ENCODE measurements at places on chromosomes 7 and 10.
A peak's percentile ranks its signal among the peaks of the same experiment; 100 is the strongest.

DNA sequence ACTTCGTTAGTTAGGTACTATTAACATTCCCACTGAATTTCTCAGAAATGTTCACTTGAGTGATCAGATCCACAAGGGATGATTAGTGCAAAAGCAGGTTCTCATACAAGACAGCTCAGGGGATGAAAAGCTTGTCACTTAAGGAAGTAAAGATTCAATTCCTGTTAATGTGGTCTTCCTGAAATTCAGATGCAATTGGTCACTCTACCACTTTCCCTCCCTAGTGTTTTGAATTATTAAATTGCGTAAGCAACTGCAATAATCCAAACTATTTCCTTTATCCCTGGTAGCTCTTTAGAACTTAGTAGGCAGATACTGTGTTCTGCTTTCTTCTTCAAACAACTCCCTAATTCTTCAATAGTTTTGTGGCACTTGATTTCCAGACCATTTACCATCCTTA lies 121.4 kb downstream of the MAGI2 start:
- DNase-seq, result no peak

DNA sequence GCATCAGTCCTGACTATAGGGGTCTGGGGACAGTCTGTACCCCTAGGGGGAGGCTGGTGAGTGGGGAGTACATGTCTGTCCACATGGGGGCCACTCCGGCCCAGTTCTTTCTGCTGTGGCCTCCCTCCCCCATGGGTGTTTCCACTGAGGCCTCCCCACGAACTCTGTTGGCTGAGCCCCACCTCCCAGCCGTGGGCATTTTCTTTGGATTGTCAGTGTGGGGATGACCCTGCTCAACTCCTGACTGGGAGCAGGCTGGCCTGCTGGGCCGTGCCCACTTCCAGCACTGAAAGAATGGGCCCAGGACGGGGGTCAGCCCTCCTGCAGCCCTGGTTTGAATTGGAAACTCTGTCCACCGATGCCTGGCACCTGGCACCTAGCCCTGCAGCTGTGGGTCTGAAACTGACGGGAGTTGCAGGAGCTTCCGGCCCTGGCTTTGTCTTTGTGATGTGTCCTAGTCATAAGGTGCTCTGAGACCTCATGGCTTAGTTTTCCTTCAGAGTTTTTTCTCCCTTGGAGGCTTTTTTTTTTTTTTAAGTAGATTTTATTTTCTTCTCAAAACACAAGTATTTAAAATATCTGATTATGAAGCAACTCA lies 46.5 kb downstream of the LHPP start:
- no peak for DNase-seq

DNA sequence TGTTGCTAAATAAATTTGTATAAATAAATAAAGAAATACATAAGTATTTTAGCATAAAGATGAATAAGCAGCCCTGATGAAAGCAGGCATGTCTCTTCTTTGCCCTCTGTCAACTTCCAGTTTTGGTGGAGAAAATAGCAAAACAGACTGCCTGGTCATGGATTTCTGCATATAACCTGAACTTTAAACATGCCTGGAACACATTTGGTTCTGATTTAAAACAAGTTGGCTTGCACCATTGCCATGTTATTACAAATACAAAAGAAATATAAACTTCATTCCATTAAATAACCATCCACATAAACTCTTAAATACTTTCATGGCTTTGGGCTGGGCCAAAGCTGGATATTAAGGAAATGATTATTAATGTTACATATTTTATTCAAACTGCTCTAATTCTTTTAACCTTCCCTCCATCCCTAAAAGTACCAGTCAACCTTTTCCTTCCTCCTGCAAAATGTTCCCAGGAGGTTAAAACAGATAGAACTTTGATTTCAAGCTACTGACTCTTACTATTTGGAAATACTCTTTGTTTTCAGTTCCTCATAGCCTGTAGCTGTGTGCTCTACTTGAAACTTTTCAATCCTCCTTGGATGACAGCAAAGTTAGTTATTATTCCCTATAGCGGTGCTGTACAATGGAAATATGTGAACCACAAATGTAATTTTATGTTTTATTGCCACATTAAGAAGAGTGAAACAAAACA lies 96.3 kb downstream of the BICC1 start:
- peak; percentile 30 for DNase-seq

DNA sequence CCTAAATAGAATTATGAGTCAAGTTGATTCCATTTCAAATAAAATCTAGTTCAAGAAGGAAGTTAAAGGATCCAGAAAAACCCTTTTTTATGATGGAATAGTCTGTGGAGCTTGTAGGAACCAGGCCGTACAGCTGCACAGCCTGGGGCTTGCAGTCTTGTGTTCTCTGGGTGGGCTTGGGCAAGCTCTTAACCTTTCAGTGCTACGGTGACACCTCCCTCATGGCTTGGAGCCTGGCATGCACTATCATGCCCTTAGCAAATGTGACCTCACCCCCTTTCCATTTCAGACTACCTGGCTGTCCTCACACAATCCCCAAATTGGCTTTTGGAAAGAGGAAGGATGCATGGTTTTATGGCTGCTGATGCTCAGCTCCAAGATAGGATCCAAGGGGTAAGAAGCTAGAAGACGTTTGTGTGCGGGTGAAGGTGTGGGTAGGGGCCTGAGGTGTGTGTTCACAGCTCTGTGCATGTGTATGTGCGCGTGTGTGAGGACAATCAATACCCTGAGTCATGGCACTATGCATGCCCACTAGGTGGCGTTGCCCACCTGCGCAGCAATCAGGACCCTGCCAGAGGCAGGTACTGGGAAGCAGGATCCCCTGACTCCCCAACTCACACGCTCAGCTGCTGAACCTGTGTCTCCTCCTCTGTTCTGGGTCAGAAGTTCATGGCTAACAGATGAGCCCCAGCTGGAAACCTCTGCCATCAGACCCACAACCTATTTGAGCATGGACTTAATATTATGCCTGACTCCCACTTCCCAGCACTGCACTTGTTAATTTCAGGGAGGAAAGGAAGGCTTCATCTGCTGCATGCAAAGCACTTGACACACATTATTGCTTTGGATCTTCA lies 113.4 kb downstream of the PTPN20 start:
- DNase-seq, result peak; percentile 62

GRCh38 chr10:32232378-32232777 lies 114.6 kb downstream of the EPC1 start:
- no peak for DNase-seq

- DNase-seq, result peak; percentile 98
These were observed 93.6 kb upstream of the COL1A2 start for GRCh38 chr7:94301024-94301586.

- peak; percentile 43 for DNase-seq
These were observed 126.7 kb upstream of the PRSS58 start for GRCh38 chr7:142384493-142384922.

GRCh38 chr10:5603848-5604170 lies 62.6 kb downstream of the ASB13 start:
- no peak for DNase-seq

DNA sequence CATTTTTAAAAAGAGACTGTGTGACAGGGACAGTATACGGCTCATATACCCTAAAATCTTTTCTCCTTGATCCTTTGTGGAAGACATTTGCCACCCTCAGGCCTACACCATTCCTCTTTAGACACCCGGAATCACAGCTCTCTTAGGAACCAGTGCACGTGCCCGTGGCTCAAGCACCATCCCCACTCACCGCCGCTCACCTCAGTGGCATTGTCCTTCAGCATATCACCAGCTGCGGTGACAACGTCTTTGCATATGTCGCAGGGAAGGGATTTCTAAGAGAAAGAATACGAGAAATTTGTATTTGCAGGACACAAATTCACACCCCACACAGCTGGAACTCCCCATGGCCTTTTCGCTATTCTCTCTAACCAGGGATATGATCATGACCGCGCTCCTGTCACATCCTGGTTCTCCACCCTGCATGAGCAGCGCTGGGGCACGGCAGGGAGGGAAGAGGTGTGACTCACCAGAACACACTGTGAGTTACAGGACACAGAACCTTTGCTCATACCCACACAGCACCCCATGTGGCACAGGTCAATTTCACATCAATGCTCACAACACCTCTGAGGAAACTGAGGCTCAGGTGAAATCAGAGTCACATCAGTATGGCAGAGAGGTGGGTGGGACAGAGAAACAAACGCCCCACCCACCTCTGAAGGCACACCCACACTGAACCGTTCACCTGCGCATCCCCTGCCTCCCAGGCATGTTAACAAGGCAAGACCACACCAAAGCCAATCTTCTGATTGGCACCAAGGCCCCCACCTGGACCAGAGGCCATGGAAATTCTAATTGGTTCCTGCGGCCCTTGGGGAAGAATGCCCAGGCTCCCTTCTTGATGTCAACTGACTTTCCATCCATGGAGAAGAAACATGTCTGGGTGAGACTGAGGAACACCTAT lies 19.2 kb downstream of the PSAP start:
- peak; percentile 54 for DNase-seq

DNA sequence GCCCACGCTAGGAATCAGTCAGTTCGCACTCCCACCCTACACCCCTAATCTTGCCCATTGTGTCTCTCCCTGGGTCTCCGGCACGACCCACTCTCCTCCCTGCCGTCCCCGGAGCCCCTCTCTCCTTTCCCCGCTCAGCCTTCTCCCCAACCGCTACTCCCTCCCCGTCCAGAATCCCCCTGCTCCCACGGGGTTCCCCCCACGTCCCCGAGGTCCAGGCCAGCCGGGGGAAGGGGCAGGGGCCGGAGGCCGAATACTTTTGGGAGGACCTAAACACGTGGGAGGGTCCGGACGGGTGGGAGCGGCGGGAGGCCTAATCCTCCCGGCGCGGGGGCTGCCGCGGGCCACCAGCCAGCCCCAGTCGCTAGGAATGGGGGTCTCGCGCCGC lies 560 bp downstream of the RARRES2 start:
- no peak for DNase-seq

GRCh38 chr7:87356448-87356847 lies 11.0 kb downstream of the CROT start:
- no peak for DNase-seq

- no peak for DNase-seq
These were observed 5.3 kb downstream of the BPGM start for GRCh38 chr7:134651991-134652390.

DNA sequence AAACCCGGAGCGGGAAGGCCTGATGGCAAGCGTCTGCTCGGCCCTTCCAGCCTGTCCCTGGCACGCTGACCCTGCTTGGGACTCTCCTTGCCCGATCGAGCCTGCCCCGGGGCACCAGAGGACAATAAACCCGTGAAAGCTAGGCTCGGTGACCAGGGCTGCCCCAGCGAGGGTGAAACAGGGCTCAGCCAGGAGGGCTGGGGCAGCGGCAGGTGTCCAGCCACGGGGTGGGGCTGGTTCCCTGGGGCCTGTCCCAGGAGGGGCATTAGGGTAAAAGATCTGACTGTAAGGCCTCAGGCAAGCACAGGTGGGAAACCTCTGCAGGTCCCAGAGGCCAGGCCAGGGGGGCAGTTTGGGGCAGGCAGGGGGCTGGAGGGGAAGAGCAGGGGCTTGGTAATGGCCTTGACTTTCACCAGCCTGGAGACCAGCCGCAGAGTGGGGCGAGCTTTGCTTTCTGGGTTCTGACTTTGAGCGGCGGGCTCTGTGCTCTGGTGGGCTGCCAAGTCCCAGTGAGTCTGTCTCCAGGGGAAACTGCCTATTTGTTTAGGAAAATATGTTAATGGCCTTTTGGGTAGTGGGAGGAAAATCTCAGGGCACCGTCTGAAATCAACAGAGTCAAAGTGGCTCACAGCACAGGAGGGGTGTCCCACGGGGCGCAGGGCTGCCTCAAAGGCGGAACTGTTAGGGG lies 68.2 kb upstream of the INPP5A start:
- DNase-seq, result no peak

DNA sequence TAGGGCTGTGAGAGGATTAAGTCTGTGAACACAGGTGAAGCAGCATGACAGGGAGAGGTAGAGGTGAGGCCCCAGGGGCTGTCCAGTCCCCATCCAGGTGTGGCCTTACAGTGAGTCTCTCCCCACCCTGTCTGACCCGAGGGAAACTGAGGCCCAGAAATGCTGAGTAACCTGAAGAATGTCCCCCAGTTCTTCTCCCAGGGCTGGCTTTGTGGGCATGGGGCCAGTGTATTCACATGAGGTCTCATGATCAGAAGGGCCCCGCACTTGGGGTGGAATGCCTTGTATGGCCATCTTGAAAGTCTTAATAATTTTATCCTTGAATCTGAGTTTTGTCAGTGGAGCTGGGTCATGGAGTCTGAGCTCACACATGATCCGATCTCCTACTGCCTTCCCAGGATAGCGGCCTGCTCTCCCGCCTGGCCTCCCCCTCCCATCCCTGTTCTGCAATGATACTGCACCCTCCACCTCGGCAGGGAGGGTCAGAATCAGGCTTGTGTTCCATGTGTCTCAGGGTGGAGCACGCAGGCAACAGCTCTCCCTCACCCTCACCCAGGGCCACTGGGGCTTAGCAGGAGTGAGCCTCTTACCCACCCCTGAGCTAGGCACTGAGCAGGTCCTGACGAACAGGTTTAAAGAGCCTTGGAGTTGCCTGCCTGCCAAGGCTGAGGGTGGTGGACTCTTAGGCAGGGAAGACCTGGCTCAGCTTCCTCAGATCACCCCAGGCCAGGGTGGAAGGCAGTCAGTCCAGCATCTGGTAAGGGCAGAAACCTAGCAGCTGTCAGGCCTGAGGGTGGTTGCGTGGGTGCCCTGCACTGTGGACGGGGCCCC lies 41.4 kb upstream of the NPFFR1 start:
- no peak for DNase-seq

- DNase-seq, result peak; percentile 87
These were observed 86.5 kb upstream of the GRB10 start for GRCh38 chr7:50869108-50869725.

DNA sequence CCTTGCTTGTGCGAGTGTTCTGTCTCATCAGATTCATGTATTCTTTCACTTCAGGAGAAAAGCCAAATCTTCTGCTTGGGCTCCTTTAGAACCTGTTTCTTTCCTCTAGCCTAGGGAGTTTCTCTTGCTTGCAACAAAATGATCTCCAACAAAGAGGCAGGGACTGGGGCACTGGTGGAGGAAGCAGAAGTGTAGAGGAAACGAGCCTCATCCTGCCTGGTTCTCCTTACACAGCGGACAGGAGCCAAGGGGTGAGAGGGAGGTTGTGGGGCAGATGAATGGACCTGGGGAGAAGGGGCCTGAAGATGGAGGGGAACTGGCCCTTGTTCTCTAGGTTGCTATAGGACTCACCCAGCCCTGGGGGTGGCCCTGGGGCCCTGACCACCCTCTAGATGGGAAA lies 141.1 kb downstream of the PKD1L1 start:
- no peak for DNase-seq

GRCh38 chr10:100986623-100986951 lies 710 bp downstream of the MRPL43 start:
- no peak for DNase-seq
